ENCODE measurements at places on chromosomes 16 and 17. TPM values are rescaled to one million over a fixed set of nuclear protein-coding genes. Genes with fewer than 3 reads are reported as not detected.

GRCh38 chr17:7915179-7915610, 894 bp downstream of the RNF227 start:
- no peak for DNase-seq

DCXR gene
- total RNA-seq, result 127 TPM

CRYBA1 gene
- total RNA-seq, result not detected

DNAAF8 gene
- 0.15 TPM for total RNA-seq

LITAFD gene
- not detected for total RNA-seq

DNA sequence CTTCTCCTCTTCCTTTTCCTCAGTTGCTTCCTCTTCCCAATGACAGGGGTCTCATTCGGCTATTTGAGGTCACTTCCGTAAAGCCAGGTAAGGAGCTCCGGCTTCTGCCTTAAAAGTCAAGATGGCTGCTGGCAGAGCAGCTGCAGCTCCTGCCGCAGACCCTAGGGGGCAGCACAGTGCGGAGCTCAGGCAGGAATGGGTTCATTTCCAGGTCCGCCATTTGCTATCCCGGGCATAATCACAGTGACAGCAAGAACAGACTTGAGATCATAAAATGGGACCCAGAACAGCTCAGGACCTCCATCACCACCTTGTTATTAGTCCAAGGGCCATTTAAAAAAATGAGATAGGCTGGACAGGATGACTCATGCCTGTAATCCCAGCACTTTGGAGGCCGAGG, 199.5 kb downstream of the ZNF18 start:
- DNase-seq, result no peak

UNC45B gene
- total RNA-seq, result not detected

- no peak for DNase-seq
Measured at GRCh38 chr17:76540381-76541300, 797 bp downstream of the PRCD start.

DNA sequence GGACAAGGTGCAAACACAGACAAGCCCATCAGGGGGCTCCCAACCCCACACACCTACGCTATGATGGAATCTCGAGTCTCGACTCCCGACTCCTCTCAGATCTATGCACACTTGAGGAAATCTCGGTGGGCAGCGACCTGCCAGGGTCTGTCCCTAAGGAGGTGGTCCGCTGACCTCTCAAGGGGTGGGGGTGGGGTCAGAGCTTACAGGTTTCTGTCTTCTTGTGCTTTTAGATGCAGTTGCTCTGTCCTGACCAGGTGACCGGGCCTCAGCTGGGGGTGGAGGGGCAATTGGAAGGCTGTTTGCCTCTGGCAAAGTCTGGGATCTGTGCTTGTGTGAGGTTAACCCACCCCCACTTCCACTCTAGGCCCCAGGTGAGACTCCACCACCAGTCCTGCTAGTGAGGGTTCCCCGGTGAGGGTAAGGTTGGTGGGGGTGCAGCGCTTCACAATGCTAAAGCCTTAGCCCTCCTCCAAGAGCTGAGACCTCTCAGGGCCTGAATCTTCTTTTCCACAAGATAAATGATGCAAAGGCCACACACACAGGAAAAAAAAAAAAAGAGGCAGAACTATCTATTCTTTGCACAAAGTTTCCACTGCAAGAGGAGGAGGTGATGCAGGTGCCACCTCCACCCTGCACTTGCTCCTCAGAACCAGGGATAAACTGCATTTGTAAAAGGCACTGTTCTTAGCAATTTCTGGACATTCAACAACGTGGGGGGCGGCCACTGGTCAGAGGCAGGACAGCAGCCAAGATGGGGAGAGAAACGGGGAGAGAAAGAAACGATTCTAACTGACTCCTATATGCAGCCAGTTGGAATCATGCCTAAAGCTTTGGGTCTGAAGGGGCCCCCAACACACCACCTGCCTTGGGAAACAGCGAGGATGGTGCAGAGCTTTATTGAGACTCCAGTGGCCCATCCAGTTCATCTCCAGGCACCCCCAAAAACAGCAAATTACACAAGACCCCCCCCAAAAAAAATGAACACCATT, 4.1 kb downstream of the CISD3 start:
- no peak for DNase-seq

WDR45B gene
- 49.1 TPM for total RNA-seq
